ENCODE measurements at places on chromosomes 11 and 22. TPM values are rescaled to one million over a fixed set of nuclear protein-coding genes. Genes with fewer than 3 reads are reported as not detected.

The SHISA8 gene
- not detected for total RNA-seq

- no peak for DNase-seq
Measured at GRCh38 chr11:134994431-134994830, 582.4 kb upstream of the B3GAT1 start.

DNA sequence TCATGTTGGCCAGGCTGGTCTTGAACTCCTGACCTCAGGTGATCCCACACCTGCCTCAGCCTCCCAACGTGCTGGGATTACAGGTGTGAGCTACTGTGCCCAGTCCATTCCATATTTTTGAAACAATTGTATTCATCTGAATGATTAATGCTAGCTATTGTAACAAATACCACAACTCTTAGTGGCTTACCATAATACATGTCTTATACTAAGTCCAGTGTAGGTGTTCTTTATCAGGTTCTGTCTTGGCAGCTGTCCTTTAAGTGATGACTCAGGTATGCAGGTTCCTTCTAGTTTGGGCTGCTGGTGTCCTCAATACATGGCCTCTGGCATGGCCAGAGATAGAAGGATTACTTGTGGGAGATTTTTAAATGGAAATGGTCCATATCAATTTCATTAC lies 39.0 kb downstream of the UVRAG start:
- no peak for DNase-seq

DNA sequence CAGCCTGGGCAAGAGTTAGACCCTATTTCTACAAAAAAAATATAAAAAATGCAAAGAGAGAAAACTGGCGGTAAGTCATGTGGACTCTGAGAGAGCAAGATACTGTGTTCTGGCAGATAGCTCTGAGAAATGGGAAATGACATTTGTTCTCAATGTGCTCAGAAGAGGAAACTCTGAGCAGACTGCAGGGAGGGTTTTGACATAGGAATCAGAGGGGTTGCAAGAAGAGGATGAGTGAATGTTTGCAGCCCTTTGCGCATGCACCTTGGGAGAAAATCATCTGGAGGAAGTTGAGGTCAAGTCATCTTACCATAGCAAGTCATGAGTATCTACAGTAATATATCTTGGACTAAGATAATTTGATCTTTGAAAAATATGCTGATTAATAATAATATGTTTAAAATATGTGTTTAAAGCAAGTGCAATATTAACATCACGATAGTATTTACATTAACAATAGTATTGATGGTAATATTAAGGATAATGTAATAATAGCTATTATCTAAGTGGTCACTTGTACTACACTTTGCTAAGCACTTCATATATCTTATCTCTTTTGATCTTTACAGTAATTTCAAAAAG lies 2.6 kb downstream of the ACER3 start:
- DNase-seq: no peak

The TESMIN gene
- 1.7 TPM for total RNA-seq

GRCh38 chr11:86740628-86741483 lies 59.5 kb upstream of the PRSS23 start:
- peak; percentile 43 for DNase-seq

DNA sequence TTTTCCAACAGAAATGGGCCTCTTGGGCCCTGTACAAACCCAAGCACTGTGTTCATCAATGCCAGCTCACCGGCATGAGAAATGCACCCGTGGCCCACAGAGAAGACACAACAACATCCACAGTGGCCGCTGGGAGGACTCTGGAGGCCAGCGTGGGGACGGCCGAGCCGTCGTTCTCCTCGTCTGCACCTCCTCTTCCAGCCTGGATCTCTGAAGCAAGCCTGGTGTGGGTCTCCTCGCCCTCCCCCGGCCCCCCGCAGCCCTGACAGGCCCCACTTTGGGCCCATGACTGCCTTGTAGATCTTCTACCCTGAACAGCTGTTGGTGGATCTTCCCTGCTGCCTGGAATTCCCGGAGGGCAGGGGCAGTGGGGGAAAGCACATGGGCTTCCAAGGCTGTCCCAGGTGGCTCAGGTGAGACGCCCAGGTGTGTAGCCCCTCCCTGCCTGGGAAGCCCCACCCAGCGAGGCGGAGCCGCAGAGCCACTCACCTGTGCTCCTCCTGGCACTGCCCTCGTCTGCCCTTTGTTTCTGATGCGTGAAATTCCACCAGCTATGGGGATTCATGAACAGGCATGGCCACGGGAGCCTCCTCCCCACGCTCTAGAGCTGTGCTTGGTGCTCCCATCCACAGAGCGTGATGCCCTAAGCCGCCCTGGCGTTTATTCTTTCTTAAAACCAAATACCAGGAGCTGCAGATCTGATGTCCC lies 225.9 kb downstream of the BRD1 start:
- no peak for DNase-seq

- DNase-seq: no peak
Measured at GRCh38 chr22:42270176-42270509, 310 bp downstream of the TCF20 start.

DNA sequence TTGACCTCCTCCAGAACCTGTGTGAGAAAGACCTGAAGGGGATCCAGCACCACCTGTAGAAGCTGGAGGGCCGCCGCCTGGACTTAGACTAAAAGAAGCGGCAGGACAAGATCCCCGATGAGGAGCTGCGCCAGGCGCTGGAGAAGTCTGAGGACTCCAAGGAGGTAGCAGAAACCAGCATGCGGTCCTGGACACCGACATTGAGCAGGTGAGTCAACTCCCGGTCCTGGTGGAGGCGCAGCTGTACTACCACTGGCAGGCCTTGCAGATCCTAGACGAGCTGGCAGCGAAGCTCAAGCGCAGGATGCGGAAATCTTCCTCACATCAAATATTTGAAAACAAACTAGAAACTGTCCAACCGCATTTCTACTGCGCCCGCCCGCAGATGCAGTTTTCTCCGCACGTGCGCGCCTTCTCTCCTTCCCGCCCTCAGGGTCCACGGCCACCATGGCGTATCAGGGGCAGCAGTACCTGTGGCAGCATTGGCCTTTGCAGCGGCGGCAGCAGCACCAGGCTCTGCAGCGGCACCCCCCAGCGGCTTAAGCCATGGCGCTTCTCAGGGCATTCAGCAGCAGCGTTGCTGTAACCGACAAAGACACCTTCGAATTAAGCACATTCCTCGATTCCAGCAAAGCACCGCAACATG lies 10.2 kb downstream of the CLDN25 start:
- DNase-seq: no peak

DNA sequence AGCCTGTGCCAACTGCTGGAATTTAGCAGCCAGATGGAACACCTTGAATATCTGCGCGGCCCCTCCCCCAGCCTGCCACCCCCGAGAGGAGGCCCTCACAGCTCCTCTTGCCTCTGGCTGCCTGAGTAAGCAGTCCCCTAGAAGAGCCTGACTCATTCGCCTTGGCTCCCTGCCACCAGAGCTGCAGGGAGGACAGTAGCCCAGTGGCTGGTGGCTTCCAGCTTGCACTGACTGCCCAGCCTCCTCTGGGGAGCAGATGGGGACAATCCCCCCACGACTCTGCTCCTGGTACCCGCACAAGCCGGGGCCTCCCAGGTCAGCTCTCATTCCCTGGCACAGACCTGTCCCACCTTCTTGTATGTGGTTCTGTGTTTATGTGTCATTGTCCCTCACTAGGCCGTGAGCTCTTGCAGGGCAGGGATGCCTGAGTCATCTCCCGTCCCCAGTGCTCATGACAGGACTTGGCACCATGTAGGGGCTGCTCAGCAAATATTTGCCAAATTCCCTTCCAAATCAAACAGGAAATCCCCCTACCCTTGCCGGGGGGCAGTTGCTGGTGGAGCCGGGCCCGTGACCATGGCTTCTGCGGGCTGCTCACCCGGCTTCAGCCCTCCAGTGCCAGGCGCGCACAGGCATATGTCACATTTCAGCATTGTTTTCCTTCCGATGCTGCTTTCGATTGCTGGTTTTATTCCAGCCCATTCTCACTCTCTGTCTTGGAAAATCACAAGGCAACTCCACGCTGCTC lies 43.6 kb downstream of the CACNG2 start:
- DNase-seq: peak; percentile 59

The OR56A5 gene
- not detected for total RNA-seq

DNA sequence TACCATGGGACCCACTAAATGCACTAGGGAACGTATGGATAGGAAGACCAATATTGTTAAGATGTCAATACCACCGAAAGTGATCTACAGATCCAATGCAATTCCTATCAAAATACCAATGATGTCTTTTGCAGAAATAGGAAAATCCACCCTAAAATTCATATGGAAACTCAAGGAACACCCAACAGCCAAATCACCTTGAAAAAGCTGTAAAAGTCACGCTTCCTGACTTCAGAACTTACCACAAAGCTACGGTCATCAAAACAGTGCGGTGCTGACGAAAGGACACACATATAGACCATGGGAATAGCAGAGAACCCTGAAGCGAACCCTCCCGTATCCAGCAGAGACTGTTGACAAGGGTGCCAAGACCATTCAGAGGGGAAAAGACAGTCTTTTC lies 20.5 kb downstream of the BRD1 start:
- no peak for DNase-seq

The OR2AG2 gene
- under 0.01 TPM for total RNA-seq

The TMPRSS13 gene
- 0.12 TPM for total RNA-seq

DNA sequence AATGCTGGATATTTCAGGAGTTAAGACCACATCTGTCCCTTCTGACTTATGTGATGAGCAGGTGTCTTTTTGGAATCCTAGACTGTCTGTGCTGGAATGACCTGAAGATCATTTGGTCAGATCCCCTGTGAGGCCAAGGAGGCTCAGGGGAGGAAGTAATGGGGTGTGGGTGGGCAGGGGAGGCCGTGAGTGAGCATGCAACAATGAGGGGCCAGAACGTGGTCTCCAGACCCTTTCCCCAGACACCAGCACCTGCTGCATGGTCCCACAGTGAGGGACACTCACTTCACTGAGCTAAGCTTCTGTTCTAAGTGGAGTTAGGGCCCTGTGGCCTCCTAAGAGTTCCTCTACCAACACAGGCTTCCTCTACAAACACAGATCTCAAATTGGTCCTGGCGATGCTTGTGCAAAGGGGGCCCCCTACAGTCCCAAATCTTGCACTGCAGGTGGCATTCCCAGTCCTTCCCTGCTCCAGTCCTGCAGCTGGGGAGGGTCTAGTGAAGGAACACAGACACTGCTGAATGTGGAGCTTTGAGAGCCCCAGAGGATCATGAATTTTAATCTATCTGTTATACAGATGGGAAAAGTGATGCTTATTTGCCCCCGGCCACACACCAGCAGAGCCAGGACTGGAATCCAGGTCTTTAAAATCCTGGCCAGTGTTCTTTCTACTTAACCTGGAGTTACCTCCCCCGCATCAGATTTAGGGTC lies 7.4 kb downstream of the USP2 start:
- peak; percentile 63 for DNase-seq

GRCh38 chr11:94740083-94741021 lies 27.8 kb upstream of the AMOTL1 start:
- DNase-seq: peak; percentile 64

The NOX4 gene
- total RNA-seq: 5.0 TPM

All from ovary (tissue), 10 donors.